LNCaP clone FGC (cell line): ENCODE measurements at places on chromosomes 1 and 21.
A peak's percentile ranks its signal among the peaks of the same experiment; 100 is the strongest.

DNA sequence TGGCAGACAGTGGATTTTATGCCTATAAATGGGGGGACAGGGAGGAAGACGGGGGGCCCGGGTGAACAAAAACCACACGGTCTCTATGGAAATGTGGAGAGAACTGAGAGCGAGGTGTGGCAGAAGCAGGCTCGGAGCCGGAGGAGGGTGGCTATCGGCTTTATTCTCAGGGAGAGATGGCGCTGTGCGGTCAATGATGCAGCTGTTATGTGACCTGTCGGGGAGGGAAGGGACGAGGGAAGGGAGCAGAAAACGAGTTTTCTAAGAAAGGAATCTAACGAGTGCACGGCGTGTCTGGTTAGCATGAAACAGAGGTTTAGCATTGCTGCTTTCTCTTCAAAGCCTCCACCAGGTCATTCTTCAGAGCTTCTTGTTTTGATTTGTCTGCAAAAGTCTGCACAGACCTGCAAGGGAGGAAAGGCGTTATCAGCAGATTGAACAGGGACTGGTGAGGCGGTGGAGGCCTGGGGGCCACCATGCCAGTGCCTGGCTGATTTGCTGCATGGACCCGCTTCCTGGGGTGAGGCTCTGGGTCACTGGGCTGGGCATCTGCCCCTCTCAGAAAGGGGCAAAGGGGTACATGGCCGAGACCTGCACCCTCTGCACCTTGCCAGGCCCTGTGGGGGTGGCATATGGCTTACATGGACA is 27.2 kb downstream of the SLC66A1 start:
- DNase-seq = no peak

- DNase-seq = no peak
Measured at GRCh38 chr1:225406976-225407725, 20.7 kb downstream of the LBR start.

DNA sequence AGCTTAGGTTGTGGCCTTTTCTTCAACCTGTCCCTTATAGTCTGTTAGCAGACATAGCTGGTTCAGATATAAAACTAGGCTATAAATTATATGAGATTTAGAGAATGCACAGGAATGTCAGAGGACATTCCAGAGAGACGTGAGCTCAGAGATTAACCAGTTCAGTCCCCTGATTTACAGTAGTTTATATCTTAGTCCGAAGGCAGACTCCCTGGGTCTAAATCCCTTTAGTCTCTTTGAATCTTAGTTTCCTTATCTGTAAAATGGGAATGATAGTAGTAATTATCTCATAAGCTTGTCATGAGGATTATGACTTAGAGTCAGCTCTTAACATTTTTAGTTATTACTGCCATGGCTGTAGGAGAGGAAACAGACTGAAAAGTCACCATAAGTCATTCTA is 45.5 kb upstream of the PLXNA2 start:
- DNase-seq = no peak

DNA sequence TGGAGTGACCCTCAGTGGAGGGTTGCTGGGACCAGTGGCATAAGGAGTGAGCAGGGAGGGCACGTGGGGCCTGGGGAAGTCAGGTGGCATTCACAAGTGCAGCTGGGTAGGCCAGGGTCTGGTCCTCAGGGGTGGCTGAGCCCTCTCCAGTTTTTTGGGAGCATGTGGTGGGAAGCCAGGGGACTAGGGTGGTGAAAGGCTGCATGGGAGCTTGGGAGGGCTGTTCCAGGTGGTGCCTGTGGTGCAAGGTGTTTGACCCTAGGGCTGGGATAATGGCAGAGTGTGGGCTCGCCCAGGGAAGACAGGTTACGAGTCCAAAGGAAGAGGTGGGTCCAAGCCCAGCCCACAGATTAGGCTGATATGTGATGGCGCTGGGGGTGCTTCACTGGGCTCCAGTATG is 30.5 kb downstream of the MAN1C1 start:
- no peak for DNase-seq

DNA sequence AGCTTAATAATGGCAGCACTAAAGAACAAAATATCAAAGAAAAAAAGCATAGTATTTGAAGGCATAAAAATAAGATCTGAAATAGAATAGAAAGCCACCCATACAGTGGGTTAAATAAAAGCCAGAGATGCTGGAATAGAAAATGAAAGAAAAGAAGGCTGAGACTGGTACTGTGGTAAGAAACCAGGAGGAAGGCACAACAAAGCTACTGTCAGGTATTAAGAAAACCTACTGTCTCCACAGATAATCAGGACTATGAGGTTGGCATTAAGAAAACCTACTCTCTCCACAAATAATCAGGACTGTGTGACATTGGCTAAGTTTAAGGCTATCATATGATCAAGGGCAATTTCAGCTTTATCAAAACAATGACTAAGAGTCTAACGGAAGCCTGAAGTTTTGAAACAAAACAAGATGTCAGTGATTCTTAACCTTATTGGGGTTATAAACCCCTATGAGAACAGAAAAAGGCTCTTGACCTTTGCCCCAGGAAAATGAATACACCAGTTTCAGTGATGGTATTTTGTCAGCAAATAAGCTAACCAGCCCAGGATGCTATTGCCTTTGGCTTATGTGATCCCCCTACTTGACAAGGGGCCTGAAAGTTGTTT is 24.4 kb downstream of the MCOLN2 start:
- DNase-seq = no peak

DNA sequence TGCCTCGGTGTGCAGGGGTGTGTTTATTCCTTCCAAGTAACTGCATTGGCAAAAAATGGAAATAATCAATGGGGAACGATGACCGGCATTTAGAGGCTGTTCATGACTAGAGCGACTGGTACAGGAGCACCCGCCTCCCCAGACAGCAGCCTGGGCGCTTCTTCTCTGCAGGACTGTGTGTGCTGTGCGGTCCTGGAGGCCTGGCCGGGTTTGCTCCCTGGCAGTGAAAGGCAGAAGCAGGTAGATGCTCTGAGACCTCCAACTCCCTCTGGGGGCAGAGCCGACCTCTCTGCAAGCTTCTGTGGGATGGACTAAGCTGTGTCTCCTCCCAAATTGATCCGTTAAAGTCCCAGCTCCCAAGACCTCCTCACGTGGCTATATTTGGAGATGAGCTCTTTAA is 59.2 kb upstream of the ACTRT2 start:
- no peak for DNase-seq

- no peak for DNase-seq
Measured at GRCh38 chr1:156366378-156367166, 2.4 kb upstream of the RHBG start.

DNA sequence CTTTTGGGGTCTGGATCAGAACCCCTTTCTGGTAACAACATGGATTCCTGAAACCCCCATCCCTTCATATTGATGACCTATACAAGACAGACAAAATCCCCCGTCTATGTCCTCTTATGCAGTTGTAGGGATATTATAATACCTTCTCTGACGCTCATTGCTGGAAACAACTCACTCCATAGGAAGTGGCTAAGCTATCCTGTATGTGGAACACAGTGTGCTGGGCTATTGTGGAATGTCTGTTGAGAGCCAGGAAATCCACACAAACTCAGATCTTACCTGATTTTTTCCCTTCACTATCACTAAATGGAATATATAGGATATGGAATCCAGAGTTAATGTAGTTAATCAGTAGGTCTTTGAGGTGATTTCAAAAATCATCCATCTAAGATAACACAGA is 17.7 kb upstream of the PIK3R3 start:
- DNase-seq = no peak

DNA sequence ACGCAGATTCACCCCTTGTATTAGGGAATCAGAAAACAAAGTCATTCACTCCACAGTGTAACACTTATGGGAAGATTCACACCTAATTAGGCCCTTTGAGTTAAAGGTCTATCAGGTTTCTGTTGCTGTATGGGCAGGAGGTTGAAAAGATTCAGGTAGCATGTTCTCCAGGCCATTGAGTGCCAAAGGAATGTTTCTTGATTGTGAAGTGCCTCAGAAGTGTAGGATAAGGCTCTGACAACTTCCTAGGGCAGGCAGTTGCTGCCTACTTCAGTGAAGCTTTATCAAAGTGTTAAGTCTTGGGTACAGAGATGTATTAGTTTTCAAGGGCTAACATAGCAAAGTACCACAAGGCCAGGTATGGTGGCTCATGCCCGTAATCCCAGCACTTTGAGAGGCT is 48.7 kb upstream of the RGS18 start:
- DNase-seq = no peak

DNA sequence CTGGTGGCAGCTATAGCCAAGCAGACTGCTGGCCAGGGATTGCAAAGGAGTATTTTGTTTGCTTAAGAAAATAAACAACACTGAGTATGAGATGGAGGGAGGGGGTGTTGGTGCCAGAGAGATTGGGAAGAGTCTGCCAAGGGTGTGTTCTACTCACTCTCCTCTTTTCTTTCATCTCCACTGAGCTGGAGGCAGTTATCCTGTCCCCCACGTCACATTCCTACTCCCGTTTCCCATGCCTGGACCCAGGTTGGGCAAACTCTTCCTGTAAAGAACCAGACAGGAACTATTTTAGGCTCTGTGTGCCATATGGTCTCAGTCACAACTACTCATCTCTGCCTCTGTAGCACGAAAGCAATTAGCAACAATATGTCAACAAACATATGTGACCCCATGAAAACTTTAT is 1.4 kb upstream of the IL24 start:
- DNase-seq = peak; percentile 57

DNA sequence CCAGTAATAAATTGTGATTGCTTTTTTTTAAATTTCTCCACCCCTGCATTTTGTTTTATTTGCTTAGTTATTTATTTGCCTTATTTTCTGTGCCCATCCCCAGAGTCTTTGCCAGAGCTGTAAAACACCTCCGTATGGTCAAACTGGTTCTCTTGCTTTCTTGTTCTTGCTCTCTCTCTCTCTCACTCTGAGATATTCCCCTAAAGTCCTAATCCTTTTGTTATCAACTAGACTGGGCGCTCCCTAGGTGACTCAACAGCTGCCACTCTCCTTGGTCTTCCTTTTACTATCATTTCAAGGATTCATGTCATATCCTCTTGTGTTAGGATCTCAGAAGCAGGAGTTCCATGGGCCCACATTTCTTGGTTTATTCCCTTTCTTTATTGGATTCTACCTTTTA is 160.0 kb downstream of the PRDM2 start:
- peak; percentile 90 for DNase-seq

GRCh38 chr1:3762151-3762872 is 10.1 kb downstream of the CCDC27 start:
- no peak for DNase-seq

GRCh38 chr1:98221923-98222322 is 301.1 kb upstream of the DPYD start:
- DNase-seq = no peak

GRCh38 chr1:234253732-234254131 is 119.5 kb upstream of the COA6 start:
- no peak for DNase-seq

DNA sequence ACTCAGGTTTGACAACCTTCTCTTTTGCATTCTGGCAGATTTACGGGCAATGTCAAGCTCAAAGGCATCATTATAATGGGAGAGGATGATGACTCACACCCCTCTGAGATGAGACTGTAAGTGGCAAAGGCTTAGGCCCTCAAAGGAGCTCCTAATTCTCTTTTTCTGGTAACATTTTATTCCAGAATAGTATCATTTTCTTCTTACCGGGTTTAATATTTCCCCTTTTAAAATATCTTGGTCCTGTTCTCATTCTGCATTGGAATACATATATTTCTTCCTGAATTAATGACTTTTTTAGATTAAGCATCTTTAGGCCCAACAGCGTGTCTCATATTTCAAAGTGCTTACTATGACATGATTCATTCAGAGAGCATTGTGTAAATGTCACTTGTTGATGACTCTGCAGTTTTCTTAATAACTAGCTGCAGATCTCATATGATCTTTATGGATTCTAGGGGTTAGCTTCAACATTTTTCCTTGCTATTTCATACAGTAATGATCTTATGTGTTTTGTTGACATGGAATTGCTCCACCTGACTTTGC is 1.7 kb downstream of the PITHD1 start:
- DNase-seq = no peak

DNA sequence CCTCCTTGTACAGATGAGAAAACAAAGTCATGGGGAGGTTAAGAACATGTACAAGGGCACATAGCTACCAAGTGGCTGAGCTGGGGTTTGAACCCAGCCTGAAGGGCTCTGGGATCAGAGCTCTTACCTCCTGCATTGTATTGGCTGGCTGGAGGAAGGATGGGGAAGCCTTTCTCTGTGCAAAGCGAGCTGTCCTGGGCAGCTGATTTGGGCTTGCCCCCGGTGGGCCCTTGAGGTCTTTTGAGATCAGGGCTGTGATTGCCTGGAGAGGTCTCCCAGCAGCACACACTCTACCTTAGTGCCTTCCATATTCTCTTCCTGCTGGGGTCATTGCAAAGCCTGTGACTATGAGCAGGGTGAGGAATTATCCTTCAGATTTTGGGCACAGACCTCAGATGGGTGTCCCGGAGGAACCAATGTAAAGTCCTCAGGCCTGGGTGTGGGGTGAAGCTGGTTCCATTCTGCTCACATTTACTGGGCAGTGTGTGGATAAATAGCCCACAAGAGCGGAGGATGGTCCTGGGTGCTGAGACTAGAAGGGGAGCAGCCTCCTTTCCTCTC is 53.3 kb upstream of the EPS8L3 start:
- no peak for DNase-seq

- no peak for DNase-seq
Measured at GRCh38 chr1:97034651-97035050, 313.1 kb downstream of the PTBP2 start.

DNA sequence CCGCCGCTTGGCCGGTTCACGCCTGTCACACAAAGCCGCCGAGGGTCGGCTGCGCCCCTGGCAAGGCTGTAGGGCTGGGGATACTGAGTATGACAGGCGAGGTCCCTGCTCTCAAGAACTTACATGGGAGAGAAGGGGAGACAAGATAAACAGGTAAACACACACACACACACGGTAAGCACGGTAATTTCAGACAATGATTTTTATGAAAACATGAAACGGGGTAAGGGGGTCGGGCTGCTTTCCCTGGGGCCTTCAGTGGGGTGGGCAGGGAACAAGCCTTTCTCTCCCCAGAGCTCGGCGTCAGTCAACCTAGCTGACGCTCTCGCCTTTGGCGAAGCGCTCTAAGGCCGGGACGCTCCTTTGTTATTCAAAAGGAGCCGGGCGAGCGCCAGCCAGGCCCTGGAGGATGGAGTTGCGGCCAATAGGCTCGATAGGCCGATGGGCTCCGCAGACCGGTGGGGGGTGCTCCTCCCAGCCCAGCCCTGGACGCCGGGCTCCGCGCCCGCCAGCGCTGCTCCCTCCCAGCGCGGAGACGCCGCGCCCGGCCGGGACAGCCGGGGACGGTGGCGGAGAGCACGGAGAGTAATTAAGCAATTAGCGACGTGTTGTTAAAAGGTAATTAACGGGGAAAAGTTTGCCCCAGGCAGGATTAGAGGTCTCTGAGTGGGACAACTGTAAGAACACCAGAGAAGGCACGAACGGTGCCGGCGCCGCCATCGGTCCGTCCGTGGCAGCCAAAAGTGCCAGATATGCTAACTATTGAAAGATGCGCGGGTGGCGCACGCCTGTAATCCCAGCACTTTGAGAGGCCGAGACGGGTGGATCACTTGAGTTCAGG is 950 bp upstream of the INKA2 start:
- DNase-seq = no peak

DNA sequence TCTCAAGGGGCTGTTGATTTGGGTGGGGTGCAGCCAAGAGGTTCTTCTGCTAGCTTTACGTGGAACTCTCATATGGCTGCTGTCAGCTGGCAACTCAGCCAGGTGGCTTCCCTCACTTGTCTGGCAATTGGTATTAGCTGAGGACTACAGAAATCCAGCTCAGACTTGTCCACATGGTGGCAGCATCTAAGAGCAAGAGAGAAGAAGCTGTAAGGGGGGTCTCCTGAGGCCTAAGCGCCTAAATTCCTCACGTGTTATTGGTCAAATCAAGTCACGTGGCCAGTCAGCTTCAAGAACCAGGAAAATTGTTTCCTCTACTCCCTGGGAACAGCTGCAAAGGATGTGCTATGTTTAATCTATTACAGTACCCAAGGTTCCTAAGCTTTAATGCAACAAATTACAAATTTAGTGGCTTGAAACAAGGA is 4.2 kb upstream of the DYRK3 start:
- peak; percentile 25 for DNase-seq
